NCI-H460 (cell line): ENCODE measurements at places on chromosomes 5 and 9. TPM values are rescaled to one million over a fixed set of nuclear protein-coding genes. Genes with fewer than 3 reads are reported as not detected.

- DNase-seq = no peak
These were observed 666.8 kb downstream of the ACTL7B start for GRCh38 chr9:108188976-108189375.

DNA sequence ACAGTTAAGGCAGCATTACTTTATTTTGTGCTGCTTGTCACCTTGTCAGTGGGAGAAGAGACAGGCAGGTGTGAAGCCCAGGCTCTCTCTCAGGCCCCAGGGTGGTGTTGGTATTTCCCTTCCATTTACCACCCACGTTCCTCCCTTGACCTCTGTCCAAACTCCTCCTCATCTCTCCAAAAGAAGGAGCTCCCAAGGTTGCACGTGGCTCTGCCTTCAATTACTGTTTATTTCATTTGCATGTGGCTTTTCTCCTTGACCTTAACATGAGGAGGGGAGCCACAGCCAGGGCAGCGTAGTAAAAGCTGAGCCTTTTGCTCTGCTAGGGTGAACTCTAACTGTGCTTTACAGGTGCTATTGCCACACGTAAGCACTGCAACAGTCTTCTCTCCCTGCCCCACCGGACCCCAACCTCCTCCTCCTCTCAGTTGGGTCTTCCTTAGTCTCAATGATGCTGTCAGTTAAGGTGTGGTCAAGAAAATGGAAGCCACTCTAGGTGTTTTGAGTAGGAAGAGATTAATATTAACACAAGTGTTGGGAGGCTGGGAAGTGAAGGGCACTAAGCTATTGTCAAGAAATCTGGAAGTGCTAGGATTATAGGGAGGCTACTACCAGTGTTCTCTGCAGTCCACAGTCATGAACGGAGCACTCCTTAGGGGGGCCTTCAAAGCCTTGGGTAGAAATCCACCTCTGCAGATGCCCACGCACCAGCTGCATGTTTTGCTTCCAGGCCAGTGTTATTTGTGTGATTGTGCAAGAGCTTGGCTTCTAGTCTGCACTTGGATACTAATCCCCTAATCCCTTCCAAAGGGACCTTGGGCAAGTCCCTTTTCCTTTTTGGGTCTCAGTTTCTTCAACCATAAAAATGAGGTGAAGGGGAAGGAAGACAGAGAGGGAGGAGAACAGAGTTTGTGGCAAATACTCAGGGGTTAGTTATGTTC lies 3.9 kb upstream of the ALDH1B1 start:
- DNase-seq = no peak

GRCh38 chr9:38120961-38121360 lies 51.9 kb upstream of the SHB start:
- no peak for DNase-seq

- no peak for DNase-seq
These were observed 59.0 kb downstream of the STARD4 start for GRCh38 chr5:111453295-111453694.

DNA sequence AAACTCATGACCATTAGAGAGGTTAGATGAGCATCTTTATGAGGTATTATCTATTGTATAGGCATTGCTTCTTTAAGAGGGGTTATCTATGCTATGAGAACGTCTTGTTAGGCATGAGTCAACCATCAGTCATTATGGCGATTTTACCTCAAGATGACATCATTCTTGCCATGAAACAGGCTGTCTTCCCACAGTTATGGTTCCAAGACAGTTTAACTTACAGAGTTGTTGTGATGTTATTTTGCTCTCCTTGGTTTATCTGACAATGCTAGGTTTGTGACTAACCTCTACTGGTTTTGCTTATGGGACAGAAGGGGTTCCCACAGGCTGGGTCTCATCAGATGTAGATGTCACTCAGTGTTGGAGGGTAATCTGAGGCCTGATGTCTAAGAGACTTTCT lies 1864.7 kb upstream of the ACO1 start:
- no peak for DNase-seq

DNA sequence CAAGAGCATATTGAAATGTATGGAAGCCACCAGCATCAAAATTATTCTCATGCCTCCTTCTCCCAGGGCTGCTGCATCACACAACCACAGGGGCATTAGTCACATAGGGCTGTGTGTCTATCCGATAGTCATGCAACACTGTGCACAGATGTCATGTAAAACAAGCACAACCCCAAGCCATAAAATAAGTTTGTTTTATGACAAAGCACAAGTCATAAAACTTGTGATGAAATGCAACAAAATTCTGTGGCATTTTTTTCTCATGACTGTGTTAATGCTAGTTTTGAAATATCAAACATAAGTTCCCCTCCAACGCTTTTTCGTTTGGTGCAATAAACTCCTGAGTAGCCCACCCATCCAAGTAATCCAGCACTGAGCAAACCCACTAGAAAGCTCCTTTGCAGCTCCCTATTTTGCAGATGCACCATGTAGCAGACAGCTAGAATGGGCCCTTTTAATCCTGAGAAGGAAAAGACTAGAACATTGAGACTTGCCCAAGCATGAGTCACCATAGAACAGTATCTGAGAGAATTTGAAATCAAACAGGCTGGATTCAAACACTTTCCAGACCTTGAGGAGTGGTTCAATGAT lies 93.3 kb upstream of the ZNF366 start:
- DNase-seq = peak; percentile 79

- no peak for DNase-seq
These were observed 49.7 kb downstream of the OLFM1 start for GRCh38 chr9:135136991-135137832.

DNA sequence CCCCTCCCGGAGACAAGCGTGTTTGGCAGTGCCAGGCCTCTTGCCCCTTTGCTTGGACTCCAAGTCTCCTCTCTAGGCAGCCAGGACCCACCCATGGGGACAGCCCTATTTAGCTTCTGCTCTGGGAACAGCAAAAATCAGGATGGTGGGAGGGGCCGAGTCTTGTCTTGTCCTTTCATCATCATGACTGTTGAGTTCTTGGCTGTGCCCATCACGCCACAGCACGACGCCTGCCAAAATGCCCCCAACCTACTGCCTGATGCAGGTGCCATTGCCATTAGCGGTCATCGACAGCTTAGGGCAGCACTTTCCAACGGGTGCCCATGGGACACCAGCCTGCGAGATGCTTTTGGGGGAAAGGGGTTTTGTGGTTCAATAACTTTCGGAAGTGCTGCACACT lies 18.9 kb downstream of the PLPP7 start:
- DNase-seq = no peak

DNA sequence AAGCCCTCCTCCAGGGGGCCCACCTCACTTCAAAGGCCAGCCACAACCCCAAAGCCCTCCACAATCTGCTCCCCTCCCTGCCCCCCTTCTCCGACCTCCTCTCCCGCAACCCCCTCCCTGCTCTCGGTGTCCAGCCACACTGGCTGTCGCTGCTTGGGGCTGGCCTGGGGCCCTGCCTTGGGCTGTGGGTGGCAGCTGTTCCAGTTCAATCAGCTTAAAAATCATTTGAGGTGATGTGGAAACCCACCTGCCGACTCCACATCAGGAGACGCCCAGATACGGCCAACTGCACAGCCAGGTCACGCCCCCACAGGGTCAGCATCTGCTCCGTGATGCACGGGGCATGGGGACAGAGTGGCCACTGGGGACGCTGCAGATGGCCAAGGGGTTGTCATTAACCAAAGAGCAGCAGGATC lies 107.0 kb upstream of the MVB12B start:
- DNase-seq = no peak

DNA sequence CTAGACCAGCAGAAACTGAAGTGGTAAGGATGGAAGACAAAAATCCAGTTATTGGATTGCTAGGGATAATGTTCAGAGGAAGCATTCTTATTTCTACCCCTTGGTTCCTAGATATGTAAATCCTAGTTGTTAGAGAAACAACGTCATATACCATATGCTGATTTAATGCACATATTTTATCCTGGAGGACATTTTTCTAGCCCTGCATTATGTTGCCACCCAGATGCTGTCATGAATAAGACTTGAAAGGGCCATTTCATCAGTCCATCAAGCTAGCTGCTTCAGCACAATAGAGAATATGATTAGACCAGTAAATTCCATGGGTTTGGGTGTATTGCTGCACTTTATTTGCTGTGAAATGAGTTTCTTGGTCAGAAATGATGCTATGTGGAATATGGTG lies 1736.4 kb downstream of the MAT2B start:
- no peak for DNase-seq

GRCh38 chr5:1728846-1729245 lies 70.8 kb downstream of the MRPL36 start:
- DNase-seq = no peak

DNA sequence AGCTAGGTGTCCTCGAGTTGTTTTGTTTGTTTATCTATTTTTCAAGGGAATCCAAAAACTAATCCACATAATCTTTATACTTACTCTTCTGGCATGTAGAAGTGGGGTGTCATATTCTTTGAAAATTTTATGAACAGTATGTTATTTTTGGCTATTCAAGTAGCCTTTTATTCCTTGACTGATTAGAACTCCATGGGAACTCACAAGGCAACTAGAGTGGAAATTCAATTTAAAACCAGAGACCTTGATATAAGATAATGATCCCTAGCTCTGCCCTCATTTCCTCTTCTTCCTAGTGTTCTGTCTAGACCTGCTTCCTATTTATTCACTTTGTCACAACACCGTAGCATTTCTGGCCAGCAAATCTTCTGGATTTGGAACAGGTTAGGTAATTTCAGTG lies 1123.7 kb upstream of the C9orf72 start:
- no peak for DNase-seq

GRCh38 chr9:9478741-9479140 lies 1134.1 kb downstream of the PTPRD start:
- DNase-seq = no peak

GRCh38 chr9:136014924-136015633 lies 53.9 kb upstream of the UBAC1 start:
- no peak for DNase-seq

GRCh38 chr9:37761511-37761910 lies 7.9 kb downstream of the TRMT10B start:
- DNase-seq = no peak

GRCh38 chr9:78746010-78746409 lies 449.1 kb downstream of the PSAT1 start:
- DNase-seq = no peak

GRCh38 chr5:76978869-76979268 lies 26.0 kb downstream of the CRHBP start:
- DNase-seq = no peak

DNA sequence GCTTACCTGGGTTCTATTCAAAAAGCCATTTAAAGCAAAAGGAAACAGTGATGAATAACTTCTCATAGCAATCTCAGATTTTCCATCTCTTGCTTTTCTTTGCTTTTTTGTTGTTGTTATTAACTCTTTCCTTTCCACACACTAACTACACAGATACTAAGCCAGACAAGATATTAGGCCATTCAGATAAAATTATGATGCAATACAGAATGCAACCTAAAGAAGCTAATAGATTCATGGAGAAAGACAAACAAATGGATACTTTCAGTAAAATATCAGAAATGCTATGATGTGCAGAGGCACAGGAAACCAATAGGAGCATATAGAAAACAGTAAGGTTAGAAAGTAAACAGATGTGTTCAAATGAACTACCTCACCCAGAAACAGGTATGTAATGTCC lies 597.0 kb upstream of the ITGA1 start:
- no peak for DNase-seq

- no peak for DNase-seq
These were observed 113.0 kb upstream of the TRIM32 start for GRCh38 chr9:116574027-116574679.

- no peak for DNase-seq
These were observed 71.7 kb downstream of the PCSK5 start for GRCh38 chr9:75962013-75962661.

DNA sequence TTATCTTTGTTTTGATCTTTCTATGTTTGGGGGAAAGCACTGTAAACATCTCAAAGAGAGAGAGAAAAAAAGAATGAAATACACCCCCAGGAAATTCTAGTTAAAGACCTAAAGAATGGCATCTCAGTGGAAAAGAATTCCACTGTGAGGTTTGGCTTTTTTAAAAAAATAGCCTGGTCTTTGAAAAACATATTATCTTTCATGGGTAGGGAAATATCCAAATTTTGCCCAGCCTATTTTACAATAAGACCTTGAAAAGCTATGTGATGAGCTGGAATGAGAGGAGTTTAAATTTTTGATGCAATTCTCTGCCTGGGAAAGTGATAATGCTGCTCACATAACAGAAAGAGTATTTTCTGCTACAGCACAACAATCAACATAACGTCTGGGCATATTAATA lies 348.1 kb upstream of the WWC1 start:
- no peak for DNase-seq

DNA sequence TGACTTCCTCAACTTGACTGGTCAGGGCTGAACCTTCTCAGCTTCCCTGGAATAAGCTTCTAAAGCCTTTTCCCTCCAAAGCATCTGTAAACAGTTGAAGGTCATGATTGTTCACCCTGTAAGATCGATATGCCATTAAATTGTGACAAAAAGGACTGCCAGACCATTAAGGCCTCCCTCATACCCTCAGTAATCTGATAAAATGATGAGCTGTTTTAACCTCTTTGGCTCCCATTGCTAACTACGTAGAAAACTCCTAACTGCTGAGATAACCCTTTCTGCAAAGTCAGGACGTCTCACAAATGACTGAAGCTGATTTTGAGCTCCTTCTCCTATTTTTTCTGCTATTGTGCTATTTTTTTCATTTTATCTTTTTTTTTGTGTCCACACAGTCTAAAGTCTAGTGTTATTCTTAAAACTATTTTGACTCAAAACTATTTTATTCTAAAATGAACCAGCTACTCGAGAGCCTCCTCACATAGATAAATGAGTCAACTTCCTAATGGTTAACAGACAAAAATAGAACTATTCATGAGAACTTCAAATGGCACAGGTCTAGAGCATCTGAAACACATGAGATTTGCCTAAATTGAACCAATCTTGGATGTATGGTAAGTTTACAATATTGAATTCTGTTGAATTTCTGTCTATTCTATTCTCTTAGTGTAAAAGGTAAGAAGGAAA lies 395.6 kb upstream of the TLE4 start:
- DNase-seq = no peak

DNA sequence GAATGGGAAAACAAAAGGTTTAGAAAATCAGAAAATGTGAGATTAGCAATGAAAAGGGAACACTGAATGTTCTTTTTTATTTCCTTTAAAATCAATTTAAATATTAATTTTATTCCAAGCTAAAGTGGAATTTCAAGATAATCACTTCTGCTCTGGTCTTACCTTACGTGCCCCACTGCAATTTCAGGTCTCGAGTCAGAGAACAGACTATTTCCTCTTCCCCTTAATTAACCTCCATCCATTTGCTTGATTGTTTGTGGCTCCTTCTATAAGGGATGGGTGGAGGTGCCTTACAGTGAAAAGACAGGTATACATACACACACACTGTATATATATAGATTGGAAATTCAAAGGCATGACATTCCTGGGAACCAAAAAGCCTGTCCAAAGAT lies 137.1 kb downstream of the SUSD1 start:
- DNase-seq = no peak

- no peak for DNase-seq
These were observed 1349.5 kb downstream of the EFNA5 start for GRCh38 chr5:106321242-106321641.

- no peak for DNase-seq
These were observed 15.0 kb downstream of the MAMDC2 start for GRCh38 chr9:70058569-70059116.

The KCNIP1 gene
- total RNA-seq = not detected in 2 replicates

The FSD1L gene
- total RNA-seq = 4.0 and 6.2 TPM in 2 replicates

The CAMK4 gene
- total RNA-seq = 0.10 and 0.23 TPM in 2 replicates

The C8G gene
- 0.92 TPM in 1 of 2 replicates, not detected in the other for total RNA-seq

The SHISAL2B gene
- not detected in 2 replicates for total RNA-seq

The SNCAIP gene
- 0.12 and 0.32 TPM in 2 replicates for total RNA-seq

The MARCHF11 gene
- not detected in 2 replicates for total RNA-seq

The PCDHGA8 gene
- total RNA-seq = 0.97 and 1.4 TPM in 2 replicates

The GLRA1 gene
- not detected in 2 replicates for total RNA-seq

The CORO2A gene
- total RNA-seq = 0.69 and 0.92 TPM in 2 replicates

The EGFLAM gene
- 53.0 and 58.8 TPM in 2 replicates for total RNA-seq

The MEIKIN gene
- total RNA-seq = not detected in 2 replicates

The DNAJC18 gene
- total RNA-seq = 2.2 and 8.8 TPM in 2 replicates

The SAXO1 gene
- total RNA-seq = not detected in 2 replicates

The FOXI1 gene
- not detected in 2 replicates for total RNA-seq
